Stimulated activated CD8-positive, alpha-beta memory T cell treated with anti-CD3 and anti-CD28 coated beads, Interleukin-15, amount 100 ng/mL, for 4 hours (primary cell): ENCODE measurements at places on chromosomes 11 and 22.

DNA sequence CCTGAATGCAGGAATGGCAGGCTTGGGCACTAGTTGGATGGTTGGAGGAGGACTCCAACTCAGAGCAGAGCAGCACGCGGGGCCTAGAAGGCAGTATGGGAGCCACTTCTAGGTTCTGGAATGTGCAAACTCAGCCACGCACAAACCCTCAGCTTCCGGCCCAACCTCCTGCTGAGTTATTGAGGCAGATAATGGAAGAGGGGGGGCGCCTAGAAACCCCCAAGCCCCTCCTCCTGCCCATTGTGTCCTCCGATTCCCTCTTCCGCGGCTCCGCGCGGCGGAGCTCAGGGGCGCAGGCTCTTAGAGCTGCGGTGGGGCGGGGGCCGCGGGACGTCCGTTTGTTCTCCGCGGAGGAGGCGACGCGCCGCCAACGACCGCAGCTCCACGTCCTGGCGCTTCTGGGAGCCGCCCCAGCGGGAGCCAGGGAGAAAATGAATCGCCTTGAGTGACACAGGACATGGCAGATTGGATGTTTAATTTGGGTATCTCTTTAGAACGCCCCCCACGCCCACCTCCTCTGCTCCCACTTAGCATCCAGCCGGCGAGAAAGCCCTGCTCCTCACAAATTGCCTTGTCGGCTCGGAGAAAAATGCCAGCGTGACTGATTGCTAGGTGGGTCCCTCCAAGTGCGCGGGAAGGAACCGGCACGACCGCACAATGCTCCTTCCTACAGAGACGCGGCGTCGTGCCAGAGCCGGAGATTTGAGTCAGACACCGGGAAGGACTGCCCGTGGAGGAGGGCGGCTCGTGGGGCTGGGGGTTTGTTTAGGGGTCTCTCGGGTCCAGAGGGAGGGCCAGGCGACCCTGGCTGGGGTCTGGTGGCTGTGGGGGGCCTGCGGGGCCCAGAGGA lies 144.6 kb downstream of the NECTIN1 start:
- no peak for DNase-seq

DNA sequence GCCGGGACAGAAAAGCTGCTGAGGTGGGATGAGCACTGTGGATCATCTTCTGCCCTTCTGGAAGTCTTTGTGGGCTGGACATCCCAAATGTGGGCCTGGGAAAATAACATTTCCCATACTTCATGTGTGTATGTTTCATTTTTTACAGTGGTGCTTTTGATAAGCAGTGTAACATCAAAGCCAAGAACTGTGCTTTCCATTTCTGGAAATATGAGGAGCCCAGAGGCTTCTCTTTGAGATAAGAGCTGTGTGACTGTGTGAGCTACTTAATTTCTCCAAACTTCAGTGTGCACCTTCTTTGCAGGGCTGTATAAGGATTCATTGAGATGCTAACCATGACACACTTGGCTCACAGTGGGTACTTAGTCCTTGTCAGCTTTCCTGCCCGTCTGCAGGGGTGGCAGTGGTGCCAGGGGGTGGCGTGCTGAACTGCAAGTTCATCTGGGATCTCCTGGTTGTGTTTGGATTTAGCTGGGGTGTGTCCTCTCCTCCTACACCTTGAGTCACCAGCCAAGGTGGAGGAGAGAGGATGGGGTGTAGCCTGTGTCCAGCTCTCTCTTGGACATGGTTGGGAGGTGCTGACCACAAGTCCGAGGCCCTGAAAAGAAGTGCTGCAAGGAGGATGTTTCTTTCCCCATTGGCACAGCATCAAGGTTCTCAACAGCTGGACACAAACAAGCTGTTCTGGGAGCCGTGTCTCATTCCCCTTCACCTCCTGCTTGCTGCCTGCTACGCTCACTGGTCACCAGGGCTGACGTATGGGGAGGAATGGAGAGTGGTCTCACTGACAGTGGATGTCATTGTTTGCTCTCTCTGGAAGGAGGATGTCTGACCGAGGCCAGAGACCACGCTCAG lies 139.4 kb downstream of the TEAD1 start:
- DNase-seq, result no peak

- no peak for DNase-seq
Observed at GRCh38 chr11:46668480-46669085, 31.8 kb downstream of the ARHGAP1 start.

GRCh38 chr11:33930317-33931021 lies 38.6 kb upstream of the LMO2 start:
- no peak for DNase-seq

GRCh38 chr11:111976767-111977145 lies 39.6 kb downstream of the DIXDC1 start:
- no peak for DNase-seq

DNA sequence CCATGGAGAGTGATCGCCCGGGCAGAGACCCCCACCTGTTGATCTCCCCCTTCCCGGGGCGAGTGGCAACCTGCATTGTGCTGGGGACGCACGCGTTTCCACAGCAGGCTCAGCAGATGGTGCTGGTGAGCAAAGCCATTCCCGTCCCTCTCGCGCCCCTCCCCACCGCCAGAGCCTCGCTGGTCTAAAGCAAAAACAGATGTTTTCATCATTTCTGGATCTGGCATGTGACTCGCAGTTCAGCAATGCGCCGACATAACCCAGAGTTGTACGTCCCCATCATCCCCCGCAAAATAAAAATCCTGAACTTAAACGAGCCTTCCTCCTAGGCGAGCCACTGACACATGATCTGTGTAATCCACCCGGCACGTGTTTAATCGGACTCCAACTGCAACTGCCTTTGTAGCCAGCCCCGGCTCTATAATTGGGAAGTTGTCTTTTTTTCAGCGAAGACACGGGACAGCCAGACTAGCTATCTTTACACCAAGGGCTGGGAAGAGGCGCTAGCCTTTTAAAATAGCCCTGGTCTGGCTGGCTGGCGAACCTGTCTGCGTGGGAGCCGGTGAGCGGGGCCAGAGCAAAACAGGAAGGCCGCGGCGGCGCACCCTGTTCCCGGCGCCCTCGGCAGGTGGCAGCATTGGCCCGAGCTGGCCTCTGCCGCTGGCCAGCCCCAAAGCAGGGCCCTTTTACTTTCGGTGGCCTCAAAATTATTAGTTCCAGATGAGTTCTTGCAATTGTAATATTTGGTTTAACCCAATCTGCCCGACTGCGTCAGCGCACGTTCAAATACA lies 203.0 kb upstream of the SORL1-AS1 start:
- peak; percentile 34 for DNase-seq

DNA sequence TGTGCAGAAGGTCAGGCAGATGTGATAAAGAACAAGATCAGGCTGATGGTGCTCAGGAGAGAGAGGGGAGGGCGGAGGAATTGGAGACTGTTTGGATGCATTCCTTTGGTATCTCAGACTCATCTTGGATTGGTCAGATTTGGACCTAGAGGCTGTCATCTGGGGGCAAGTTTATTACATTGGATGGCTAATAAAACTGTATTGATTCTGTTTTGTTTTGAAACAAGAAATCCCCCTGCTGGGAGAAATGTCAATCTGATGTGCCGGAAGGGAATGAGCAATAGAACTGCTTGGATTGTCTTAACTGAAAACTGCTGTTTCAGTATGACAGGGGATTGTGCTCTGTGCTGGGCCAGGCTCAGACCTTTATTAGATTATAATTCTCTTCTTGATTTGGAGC lies 25.5 kb upstream of the CCDC90B start:
- DNase-seq, result no peak

GRCh38 chr11:64643256-64643881 lies 52.3 kb downstream of the SLC22A12 start:
- DNase-seq, result no peak

DNA sequence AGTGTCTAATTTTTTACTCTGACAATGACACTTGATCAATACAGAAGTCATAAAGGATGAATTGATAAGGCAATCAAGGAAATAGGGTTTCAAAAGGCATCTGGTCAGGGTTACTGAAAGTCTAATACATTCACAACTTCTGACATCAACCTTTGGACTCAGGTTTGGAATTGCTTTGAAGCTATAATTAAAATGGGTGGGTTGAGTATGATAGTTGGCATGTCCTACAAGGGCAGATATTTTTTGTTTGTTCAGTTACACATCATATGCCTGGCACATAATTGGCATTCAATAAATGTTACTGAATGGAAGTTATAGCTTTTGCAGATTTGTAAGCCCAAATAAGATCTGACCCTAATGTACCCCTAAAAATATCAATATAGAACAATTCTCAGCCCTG lies 7.3 kb upstream of the FUT4 start:
- DNase-seq, result no peak

DNA sequence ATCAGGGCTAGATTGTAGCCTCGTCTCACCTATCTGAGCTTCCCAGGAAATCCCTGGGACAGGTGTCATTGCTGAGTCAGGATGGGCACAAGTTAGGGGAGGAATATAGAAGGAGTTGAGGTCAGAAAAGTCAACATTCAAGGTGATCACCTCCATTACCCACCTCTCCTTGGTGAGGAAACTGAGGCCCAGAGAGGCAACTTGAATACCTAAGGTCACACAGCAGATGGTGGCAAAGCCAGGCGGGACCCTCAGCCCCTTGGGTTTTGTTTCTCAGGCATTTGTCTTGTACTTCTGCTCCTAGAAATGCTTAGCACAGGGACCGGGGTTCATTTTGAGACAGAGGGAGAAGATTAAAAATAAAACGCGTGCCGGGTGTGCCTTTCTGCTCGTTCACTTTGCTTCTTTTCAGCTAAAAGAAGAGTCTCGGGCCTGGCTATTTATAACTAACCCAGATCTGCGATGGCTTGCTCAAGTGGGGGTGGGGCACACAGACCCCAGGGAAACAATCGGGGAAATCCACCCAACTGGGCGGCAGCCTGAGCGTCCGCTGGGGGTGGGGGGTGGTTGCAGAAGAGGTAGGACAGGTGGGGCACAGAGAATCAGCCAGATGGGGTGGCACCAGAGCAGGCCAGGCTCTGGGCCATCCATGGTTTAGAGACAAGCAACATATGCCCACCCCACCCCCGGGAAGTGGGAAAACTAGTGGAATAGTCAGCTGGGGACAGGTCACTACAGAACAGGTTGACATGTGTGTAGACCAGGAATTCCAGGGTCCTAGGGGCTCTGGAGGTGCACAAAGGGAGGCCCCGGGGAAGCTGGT lies 3.9 kb upstream of the GNAZ start:
- no peak for DNase-seq

DNA sequence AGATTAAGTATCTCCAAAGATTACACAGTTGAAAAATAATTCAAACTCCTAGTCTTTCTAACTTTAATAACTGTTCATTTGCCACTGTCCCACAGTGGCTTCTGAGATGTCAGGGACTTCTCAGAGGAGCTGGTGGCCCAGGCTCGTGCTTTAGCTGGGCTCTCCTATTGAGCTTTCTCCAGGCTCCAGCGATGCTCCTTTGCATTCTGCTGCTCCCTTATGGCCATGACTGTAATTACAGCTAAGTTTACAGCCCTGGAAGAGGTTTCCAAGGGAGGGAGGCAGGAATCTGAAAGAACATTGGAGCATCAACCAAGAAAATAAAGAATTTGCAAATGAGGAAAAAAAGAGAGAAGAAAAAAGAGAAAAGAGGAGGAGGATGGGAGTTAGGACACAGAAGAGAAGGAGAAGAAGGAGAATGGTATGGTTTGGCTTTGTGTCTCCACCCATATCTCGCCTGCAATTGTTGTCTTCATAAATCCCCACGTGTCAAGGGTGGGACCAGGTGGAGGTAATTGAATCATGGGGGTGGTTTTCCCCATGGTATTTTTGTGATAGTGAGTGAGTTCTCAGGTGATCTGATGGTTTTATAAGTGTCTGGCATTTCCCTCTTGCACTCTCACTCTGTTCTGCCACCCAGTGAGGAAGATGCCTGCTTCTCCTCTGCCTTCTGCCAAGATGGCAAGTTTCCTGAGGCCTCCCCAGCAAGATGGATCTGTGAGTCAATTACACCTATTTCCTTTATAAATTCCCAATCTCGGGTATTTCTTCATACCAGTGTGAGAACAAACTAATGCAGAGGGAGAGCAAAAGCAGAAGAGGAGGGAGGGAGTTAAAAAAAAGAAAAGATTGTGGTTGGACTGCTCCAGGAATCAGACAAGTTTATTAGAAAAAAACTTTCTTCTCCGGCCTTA lies 857.0 kb downstream of the KCNA4 start:
- no peak for DNase-seq

GRCh38 chr11:36098853-36099375 lies 155.1 kb downstream of the LDLRAD3 start:
- no peak for DNase-seq

GRCh38 chr11:975827-976226 lies 50.2 kb downstream of the AP2A2 start:
- DNase-seq, result no peak

- DNase-seq, result no peak
Observed at GRCh38 chr11:43145653-43146052, 166.1 kb upstream of the API5 start.

GRCh38 chr11:127950162-127950561 lies 637.2 kb downstream of the ETS1 start:
- no peak for DNase-seq

DNA sequence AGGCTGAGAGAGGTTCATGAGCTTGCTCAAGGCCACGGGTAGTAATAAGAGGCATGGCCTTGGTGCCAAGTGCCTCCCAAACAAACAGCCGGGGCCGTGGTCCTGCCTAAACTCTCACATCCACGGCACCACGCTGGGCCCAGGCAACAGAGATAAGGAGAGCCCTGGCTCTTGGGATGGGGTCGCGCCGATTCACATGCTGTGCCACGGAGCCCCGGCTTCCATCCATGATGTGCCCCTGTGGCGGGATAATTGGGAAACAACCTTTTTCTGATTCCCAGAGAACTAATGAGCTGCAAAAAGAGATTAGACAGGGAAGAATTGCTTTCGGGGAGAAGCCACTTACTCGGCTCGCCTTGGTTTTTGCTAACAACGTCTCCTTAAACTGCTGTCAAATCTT lies 22.0 kb downstream of the TP53AIP1 start:
- DNase-seq, result no peak

DNA sequence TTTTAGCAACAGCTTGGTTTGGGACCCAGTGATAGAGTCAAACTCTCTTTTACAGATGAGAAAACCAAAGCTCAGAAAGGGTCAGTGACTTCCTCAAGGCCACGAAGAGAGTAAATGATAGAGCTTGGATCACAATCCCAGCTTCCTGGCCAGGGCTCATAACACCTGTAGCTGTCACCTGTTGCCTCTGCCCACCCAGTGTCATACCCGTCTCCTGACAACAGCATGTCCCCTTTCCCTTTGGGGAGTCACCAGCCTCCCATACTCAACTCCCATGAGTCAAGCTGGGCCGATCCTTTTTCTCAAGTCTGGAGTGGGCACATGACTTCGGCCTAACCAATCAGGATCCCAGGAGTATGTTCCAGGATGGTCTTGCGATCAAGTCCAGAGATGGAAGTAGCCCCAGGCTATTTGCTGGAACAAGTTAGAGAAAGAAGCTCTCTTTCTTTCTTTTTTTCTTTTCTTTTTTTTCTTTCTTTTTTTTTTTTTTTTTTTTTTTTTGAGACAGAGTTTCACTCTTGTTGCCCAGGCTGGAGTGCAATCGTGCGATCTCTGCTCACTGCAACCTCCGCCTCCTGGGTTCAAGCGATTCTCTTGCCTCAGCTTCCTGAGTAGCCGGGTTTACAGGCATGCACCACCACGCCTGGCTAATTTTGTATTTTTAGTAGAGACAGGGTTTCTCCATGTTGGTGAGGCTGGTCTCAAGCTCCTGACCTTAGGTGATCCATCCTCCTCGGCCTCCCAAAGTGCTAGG lies 27.8 kb upstream of the MYH9 start:
- DNase-seq, result no peak
